ENCODE measurements at places on chromosomes 1 and 21.
A peak's percentile ranks its signal among the peaks of the same experiment; 100 is the strongest.

- no peaks in the 10 kb centered on the region for H3K36me3 ChIP-seq
- DNase-seq, result no peak
- no peak overlapping the region for H3K27ac ChIP-seq
Observed at GRCh38 chr1:151918819-151919610, 9.7 kb upstream of the THEM4 start.

DNA sequence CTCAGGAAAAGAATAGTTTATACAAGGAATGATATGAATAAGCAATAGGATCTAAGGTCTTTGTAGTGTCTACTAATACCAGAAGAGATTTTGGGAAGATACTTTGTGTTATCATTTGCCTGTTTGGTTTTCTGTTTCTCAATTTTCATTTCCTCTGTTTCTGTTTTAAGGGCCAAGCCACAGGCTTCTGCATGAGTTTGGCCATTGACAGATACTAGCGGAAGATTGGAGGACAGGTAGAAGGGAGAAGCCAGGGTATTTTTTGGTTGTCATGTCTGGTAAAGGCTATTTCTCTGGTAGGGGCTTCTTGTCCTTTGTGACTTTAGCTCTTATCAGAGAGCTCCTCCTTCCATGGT, 51.4 kb downstream of the HS2ST1 start:
- no peak overlapping the region for H3K4me3 ChIP-seq
- no peaks in the 10 kb centered on the region for H3K27me3 ChIP-seq
- no peak for DNase-seq
- no peaks in the 10 kb centered on the region for H3K36me3 ChIP-seq

DNA sequence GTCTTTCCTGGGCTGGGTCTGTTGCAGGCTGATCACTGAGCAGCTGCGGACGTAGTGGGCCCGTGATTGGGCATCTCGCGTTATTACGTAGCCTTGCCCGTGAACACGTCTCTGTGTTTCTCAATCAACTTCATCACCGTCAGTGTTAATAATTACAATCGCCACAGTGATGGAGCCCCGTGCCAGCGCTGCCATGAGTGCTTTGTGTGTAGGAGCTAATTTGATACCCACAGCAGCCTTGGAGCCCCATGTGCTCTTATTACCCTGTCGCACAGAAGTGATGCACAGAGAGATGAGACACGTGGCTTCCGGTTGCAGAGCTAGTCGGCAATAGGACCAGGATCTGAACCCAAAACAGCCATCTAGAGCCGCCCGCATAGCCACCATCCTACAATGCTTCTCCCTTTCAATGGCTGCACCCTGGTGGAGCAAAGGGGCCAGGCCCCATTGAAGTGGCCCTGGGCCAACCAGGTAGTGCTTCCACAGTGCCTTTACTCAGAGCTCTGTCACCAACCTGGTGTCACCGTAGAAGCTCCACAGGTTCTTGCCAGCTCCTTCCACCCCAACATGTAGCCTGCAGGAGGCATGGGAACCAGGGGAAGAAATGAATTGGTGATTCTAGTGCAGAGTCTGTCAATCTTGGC, 398.5 kb upstream of the VAMP3 start:
- no peak for DNase-seq
- H3K27me3 ChIP-seq, result peaks cover 3% of the 10 kb centered on the region
- no peaks in the 10 kb centered on the region for H3K36me3 ChIP-seq
- H3K27ac ChIP-seq, result no peak overlapping the region
- no peak overlapping the region for H3K4me3 ChIP-seq

DNA sequence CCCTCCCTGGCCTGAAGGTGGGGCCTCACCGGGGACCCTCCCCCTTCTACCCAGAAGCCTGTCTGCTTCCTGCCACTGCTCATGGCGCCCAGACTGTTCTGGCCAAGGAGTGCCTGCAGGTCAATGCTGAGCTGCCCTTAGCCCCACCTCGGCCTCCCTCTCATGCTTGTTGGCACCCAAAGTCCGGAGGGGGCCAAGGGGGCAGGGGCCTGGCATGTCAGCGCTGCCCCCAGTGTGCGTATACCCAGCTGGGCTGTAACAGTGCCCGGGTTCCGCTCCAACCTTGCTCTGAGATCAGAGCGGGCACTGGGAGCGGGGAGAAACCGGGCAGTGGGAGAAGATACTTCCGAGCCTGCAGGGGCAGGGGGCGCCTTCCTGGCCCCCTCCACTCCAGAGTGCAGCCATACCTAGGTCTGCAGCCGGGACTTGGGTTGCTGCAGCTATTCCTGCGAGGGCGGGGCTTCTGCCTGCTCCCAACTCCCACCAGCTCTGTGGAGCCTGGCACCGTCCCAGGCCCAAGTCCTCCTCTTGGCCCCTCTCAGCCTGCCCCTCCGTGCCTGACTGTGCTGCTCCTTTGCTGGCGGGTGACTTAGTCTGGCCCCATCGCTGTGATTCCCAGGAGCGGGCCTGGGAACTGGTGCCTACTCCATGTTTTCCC, 21.4 kb upstream of the TGFB2 start:
- peaks cover 31% of the 10 kb centered on the region for H3K36me3 ChIP-seq
- no peak overlapping the region for H3K27ac ChIP-seq
- H3K4me1 ChIP-seq, result no peaks in the 10 kb centered on the region

DNA sequence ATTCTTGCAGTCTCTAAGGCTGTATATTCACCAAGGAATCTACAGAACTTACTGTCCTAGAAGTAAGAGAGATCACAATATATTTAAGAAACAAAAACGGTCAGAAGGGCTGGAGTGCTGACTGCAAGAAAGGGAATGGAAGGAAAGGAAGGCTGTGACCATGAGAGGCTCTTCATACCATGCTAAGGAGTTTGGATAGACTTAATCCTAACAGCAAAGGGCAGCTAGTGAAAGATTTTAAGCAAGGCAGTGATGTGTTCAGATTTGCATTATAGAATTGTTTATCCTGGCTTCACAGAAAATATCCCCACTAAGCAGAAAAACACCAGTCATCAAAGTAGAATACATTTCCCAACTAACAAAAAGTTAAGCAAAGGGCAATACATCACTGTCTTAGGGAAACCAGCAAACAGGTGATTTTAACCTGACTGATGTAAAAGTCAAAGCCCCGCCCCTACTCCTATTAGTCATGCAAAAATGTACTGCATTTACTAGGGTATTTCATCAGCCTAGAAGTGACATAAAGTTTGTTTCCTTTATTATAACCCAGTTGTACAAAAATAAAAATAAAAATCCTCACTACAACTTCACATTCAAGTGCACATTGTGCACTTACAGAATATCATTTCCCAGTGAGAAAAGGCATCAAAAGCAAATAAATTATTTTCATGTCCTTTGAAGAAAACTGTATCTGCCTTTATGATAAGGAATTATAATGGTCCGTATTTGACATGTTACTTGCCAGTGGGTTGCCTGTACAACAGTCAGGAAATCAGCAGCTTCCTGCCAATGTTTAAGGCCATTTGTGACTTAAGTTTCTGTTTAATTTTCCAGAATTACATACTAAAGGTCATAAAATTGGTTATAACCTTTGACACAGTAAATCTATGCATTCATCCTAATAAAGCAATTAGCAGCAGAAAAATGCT, 17.2 kb downstream of the JAK1 start:
- H3K4me3 ChIP-seq, result peak overlapping the region; percentile 34
- peaks cover 4% of the 10 kb centered on the region for H3K36me3 ChIP-seq
- no peaks in the 10 kb centered on the region for H3K27me3 ChIP-seq

DNA sequence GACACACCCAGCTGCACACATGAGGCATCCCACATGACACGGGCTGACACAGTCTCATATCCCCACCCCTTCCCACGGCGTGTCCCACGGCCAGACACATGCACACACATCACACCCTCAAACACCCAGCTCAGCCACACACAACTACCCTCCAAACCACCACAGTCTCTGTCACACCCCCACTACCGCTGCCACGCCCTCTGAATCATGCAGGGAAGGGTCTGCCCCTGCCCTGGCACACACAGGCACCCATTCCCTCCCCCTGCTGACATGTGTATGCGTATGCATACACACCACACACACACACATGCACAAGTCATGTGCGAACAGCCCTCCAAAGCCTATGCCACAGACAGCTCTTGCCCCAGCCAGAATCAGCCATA, 22.6 kb downstream of the PODN start:
- no peaks in the 10 kb centered on the region for H3K27me3 ChIP-seq
- DNase-seq, result no peak
- no peak overlapping the region for H3K4me3 ChIP-seq
- no peak overlapping the region for H3K27ac ChIP-seq
- H3K36me3 ChIP-seq, result no peaks in the 10 kb centered on the region
- no peaks in the 10 kb centered on the region for H3K4me1 ChIP-seq

- peak overlapping the region; percentile 93 for H3K4me3 ChIP-seq
- peak overlapping the region; percentile 97 for H3K27ac ChIP-seq
- peaks cover 17% of the 10 kb centered on the region for H3K4me1 ChIP-seq
- DNase-seq, result no peak
Observed at GRCh38 chr1:244971552-244972216, 107.3 kb upstream of the HNRNPU start.

DNA sequence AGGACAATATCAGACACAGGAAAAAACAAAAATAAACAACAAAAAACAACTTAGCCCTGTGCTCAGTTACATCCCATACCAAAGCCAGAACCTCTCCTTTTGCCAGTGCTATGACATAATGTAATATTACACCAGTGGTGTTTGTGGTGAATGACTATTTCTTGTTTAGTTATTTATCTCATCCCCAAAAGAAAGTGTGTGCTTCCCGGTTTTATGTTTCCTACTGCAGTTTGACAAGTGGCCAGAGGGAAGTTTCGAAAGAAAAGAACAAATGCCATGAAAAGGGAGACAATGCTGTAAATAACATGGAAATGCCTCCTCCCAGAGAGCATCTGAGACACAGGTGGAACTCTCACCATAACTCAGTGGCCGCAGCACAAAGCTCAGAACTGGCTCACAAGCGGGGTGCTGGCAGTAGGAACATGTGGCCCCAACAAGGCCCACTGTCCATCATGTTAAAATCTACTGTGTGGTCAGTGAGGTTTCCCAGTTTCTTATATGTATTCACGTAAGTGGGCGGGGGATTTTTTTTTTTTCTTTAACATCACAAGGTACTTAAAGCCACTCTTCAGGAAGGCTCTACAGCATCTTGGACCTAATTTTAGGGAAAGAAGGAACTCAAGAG, 158.2 kb downstream of the BARHL2 start:
- H3K27me3 ChIP-seq, result peaks cover 4% of the 10 kb centered on the region
- no peak overlapping the region for H3K27ac ChIP-seq
- no peak overlapping the region for H3K4me3 ChIP-seq
- H3K36me3 ChIP-seq, result no peaks in the 10 kb centered on the region
- no peak for DNase-seq
- peaks cover 8% of the 10 kb centered on the region for H3K4me1 ChIP-seq

DNA sequence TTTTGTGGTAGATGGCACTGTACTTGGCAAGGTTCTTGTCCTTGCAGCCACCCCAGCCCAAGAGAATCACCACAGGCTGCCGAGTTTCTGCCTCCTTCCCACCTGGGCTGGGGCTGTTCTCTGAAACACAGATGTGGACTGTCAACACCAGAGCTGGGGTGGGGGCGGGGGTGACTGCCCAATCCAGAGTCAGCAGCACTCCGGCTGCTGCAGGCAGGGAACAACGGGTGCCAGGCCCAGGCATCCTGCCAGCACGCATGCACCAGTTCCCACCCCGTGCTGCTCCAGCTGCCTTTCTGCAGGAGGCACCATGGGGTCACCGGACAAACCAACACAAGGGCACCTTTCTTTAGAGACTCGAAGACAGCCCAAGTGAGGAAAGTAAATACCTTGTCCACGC, 14.1 kb downstream of the TMEM53 start:
- no peak overlapping the region for H3K4me3 ChIP-seq
- H3K27me3 ChIP-seq, result no peaks in the 10 kb centered on the region
- H3K4me1 ChIP-seq, result peaks cover 14% of the 10 kb centered on the region

GRCh38 chr1:107274227-107274626, 133.4 kb downstream of the NTNG1 start:
- H3K4me3 ChIP-seq, result no peak overlapping the region
- H3K36me3 ChIP-seq, result no peaks in the 10 kb centered on the region
- no peak for DNase-seq
- H3K27ac ChIP-seq, result no peak overlapping the region
- H3K4me1 ChIP-seq, result no peaks in the 10 kb centered on the region
- no peaks in the 10 kb centered on the region for H3K27me3 ChIP-seq

- peak overlapping the region; percentile 98 for H3K27ac ChIP-seq
- peak; percentile 67 for DNase-seq
Observed at GRCh38 chr1:19468397-19468956, 16.9 kb downstream of the CAPZB start.

DNA sequence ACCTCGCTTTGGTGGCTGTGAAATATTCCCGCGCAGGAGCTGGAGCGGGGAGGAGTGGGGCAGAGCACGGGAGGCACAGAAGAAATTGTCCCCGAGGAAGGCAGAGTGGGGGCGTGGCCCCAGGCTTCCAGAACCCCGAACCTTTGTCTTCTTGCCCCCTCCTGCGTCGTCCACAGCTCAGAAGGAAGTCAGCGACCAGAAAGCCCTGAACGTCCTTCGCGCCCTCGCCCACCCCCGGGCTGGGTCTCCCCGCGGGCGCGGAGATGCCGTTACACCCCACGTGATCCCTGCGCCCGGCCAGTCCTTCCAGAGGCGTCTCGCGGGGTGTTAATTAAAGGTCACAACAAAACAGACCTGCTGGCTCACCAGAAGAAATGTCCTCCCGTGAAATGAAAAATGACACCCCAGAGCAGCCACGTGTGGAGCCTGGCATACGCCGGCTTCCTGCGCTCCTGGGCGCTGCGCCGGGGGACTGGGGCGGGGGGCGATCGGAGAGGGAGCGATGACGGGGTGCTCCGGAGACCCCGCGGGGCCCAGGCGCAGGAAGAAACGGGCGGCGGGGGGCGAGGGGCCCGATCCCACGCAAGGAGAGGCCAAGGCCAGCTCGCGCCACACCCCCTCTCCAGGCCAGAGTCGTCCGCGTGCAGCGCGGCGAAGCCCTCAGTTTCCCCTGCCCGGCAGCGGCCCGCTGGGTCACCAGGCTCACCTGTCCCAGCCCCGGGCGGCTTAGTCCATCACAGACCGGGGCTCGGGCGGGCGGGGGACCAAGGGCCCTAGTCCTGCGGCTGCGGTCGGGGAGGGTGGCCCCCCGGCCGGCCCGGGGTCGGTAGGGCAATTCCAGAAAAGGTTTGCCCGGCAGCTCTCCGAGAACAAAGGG, 995 bp upstream of the KIF26B start:
- peaks cover 23% of the 10 kb centered on the region for H3K4me1 ChIP-seq
- H3K4me3 ChIP-seq, result peak overlapping the region; percentile 64
- H3K27me3 ChIP-seq, result peaks cover 69% of the 10 kb centered on the region
- H3K36me3 ChIP-seq, result no peaks in the 10 kb centered on the region
- peak; percentile 16 for DNase-seq

DNA sequence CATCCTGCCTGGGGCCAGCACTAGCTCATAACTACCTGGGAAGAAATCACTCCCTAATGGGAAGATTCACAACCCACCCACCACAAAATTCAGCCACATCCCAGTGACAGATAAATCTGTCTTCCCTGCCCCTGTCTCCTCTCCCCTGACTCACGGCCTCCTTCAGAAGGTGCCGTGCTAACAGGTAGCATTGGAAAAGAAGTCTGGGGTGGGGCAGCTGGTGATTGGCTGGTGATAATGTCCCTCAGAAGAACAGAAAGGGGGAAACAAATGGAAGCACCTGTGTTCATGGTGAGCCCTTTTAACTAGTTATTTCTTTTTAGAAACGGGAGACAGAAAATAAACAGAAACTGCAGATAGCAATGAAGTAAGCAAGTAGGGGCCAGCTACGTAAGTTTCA, 29.1 kb downstream of the ITPKB start:
- H3K4me3 ChIP-seq, result peak overlapping the region; percentile 12
- DNase-seq, result no peak
- H3K27ac ChIP-seq, result peak overlapping the region; percentile 93
- H3K27me3 ChIP-seq, result no peaks in the 10 kb centered on the region

All from activated naive CD8-positive, alpha-beta T cell treated with anti-CD3 and anti-CD28 coated beads, Interleukin-2, amount 50 U/mL, for 24 hours (primary cell).